ENCODE measurements at places on chromosomes 2 and 18. TPM values are rescaled to one million over a fixed set of nuclear protein-coding genes. Genes with fewer than 3 reads are reported as not detected.
A peak's percentile ranks its signal among the peaks of the same experiment; 100 is the strongest.

PLGLB2 gene
- 0.15 TPM for total RNA-seq

LYPD1 gene
- 4.7 TPM for total RNA-seq

CCDC148 gene
- 2.1 TPM for total RNA-seq

IL36G gene
- total RNA-seq: 0.32 TPM

THADA gene
- 27.5 TPM for total RNA-seq

DNA sequence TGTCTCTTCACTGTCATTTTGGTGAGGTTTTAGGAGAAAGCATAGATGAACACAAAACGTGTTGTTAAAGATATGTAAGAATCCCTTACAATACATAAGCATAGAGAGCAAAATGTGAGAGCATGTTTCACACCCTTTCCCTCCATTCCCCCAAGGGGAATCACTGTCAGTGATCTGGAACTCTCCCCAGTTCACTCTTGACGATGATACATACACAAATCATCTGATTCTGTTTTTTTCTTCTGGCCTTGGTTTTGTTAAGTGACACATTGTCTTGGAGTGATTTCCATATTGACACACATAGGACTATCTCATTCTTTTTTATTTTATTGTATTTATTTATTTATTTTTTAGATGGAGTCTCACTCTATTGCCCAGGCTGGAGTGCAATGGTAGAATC is 53.7 kb upstream of the TANC1 start:
- DNase-seq: no peak
- no peak overlapping the region for H3K27ac ChIP-seq
- no peak overlapping the region for H3K4me3 ChIP-seq

DNA sequence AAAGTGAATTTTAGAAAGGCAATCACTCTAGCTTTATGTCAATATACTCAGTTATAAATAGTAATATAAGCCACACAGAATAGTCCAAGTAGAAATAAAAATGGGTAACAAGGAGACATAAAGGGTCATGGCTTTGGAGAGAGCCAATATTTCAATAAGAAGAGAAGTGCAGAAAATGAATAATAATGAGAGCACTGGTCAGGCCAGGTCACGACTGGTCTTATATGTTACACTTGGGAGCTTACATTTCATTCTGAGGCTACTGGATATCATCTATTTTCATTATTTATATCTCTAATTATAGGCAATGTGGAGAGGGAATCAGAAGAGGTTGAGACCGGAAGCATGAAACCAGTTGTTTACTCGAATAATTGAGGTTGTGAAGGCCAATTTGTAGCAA is 180.8 kb upstream of the PID1 start:
- no peak overlapping the region for H3K27ac ChIP-seq
- no peak for DNase-seq
- no peaks in the 10 kb centered on the region for H3K36me3 ChIP-seq
- no peaks in the 10 kb centered on the region for H3K27me3 ChIP-seq
- H3K4me3 ChIP-seq: no peak overlapping the region

GRCh38 chr2:84424152-84424551 is 34.9 kb downstream of the SUCLG1 start:
- H3K4me3 ChIP-seq: no peak overlapping the region
- no peaks in the 10 kb centered on the region for H3K4me1 ChIP-seq
- peaks cover 9% of the 10 kb centered on the region for H3K36me3 ChIP-seq
- H3K27me3 ChIP-seq: no peaks in the 10 kb centered on the region
- no peak overlapping the region for H3K27ac ChIP-seq

GRCh38 chr2:152339556-152340286 is 4.7 kb downstream of the FMNL2 start:
- no peaks in the 10 kb centered on the region for H3K27me3 ChIP-seq
- peaks cover 53% of the 10 kb centered on the region for H3K4me1 ChIP-seq
- no peak overlapping the region for H3K4me3 ChIP-seq
- no peak overlapping the region for H3K27ac ChIP-seq

- no peak for DNase-seq
- H3K4me1 ChIP-seq: peaks cover 65% of the 10 kb centered on the region
- no peak overlapping the region for H3K4me3 ChIP-seq
- H3K27ac ChIP-seq: peak overlapping the region; percentile 26
- no peaks in the 10 kb centered on the region for H3K27me3 ChIP-seq
- no peaks in the 10 kb centered on the region for H3K36me3 ChIP-seq
Observed at GRCh38 chr2:160482673-160483072, 10.9 kb downstream of the RBMS1 start.

- H3K36me3 ChIP-seq: peaks cover 17% of the 10 kb centered on the region
- H3K27ac ChIP-seq: no peak overlapping the region
- peak; percentile 2 for DNase-seq
- peaks cover 8% of the 10 kb centered on the region for H3K4me1 ChIP-seq
- no peak overlapping the region for H3K4me3 ChIP-seq
Observed at GRCh38 chr18:79935925-79936324, 15.5 kb downstream of the SLC66A2 start.

- no peak for DNase-seq
- no peaks in the 10 kb centered on the region for H3K4me1 ChIP-seq
- no peak overlapping the region for H3K27ac ChIP-seq
- H3K4me3 ChIP-seq: no peak overlapping the region
Observed at GRCh38 chr2:13858626-13859025, 773.9 kb upstream of the LRATD1 start.

- H3K4me3 ChIP-seq: no peak overlapping the region
- H3K4me1 ChIP-seq: peaks cover 17% of the 10 kb centered on the region
- H3K36me3 ChIP-seq: no peaks in the 10 kb centered on the region
- DNase-seq: no peak
- H3K27me3 ChIP-seq: no peaks in the 10 kb centered on the region
Observed at GRCh38 chr2:28276076-28276618, 116.5 kb upstream of the FOSL2 start.

DNA sequence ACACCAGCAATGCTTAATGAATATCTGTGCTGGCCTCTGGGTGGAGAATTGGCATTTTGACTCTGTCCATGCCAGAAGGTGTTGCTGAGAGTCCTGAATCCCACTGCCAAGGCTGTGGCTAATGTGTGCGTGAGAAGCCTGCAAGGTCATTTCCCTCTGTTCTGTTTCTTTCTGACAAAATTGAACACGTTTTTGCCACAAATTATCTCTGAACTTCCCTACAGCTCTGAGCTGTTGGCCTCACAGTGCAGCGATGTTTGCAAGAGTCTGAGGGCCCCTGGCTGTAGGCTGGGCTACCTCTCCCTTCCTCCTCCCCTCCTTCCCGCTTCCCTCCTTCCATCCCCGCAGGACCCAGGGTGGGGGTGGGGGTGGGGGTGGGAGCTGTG is 154.1 kb upstream of the HS6ST1 start:
- H3K27me3 ChIP-seq: no peaks in the 10 kb centered on the region
- H3K4me1 ChIP-seq: peaks cover 4% of the 10 kb centered on the region
- peaks cover 25% of the 10 kb centered on the region for H3K36me3 ChIP-seq

Data from WTC11 (cell line).